ENCODE measurements at places on chromosomes 2 and 18.

DNA sequence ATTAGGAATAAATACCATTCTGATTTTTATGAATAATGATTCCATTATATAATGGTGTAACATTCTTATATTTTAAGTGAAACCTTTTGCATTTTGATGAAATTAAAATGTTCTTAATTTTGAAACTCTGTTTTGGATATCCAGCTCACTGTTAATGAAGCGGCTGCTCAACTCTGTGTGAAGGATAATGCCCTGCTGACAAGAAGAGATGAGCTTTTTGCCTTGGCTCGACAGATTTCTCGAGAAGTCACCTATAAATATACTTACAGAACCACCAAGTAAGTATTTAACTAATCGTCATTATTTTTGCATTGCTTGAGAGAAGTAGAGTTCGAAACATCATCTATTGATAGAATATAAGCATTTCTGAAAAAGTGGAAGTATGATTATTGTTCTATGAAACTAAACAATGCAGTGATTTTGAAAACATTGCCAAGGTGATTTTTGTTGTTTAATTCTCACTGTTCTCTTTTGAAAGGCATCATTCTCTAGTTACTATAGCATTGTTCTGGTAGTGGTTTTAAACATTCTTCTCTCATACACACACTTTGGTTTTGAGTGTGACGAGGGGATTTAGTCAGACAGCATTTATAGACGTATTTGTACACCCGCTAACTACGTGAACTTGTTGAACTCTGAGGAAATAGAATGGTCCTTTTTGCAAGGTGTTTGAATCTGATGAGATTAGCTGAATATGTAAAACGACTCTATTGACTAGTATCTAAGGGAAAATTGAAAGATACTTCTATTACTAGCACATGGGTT lies 21.5 kb downstream of the NAB1 start:
- DNase-seq = no peak

- no peak for DNase-seq
Measured at GRCh38 chr2:174924061-174924693, 81.0 kb downstream of the CHN1 start.

DNA sequence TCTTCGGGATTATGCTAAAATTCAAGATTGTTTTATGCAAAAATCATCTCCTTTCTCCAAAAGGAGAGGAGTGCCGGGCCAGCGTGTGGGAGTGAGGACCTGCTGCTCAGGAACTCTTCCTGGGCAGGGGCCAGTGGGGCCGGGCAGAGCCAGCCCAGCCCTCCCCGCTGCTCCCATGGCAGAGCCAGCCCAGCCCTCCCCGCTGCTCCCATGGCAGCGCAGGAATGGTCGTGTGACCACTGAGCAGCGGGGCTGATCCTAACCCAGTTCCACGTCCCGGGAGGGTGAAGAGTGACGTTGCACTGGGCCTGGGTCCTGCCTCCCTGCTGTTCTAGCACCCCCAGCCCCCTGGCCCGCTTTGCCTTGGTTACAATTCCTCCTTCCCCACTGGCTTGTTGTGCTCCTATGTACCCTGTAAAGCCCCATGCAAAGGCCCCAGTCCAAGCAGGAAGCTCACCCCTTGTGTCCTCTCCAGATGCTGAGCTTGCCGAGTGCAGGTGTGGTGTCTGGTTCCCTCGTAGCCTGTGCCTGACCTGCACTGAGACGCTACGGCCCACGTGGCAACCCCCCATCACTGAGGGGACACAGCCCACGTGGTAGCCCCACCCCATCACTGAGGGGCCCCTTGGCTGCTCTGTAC lies 11.4 kb upstream of the NEU4 start:
- peak; percentile 6 for DNase-seq

- DNase-seq = no peak
Measured at GRCh38 chr2:216039918-216040317, 26.6 kb upstream of the MREG start.

DNA sequence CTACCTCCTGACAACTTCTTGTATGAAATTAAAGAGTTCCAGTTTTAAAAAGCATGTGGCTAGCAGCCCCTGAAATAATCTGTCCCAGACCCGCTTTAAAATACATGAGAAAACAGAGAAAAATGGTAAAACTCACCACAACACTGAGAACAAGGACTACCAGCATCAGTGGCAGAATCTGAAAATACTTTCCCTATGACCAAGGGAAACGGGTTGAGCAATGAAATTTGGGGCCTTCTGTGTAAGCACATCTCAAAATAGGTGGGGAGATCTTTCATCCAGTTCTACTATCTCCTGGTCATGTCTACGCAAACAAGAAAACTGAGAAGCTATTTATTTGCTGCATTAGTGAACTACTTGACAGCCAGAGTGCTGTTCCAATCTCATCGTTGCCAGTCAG lies 172.3 kb downstream of the LNPK start:
- DNase-seq = no peak

DNA sequence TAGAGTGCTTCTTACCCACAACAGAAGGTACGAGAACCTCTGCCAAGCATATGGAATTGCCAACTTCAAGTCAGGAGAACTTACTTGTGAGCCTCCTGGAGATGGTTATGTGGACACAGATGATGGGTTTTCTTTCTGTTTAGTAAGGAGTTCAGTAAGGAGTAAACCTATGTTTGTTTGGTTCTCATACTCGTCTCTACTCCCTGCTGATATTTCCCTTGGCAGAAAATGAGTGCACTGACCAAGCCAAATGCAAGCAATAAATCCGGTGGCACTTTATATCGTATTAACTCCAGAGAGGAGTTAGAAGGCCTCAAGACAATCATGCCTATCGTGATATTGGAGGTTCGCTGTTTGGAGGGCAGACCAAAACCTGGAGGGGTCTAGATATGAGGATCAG lies 83.2 kb upstream of the CYP1B1 start:
- DNase-seq = no peak

- DNase-seq = peak; percentile 39
Measured at GRCh38 chr2:59025157-59025757, 784.1 kb upstream of the FANCL start.

- DNase-seq = no peak
Measured at GRCh38 chr2:25286025-25286400, 55.7 kb downstream of the DNMT3A start.

DNA sequence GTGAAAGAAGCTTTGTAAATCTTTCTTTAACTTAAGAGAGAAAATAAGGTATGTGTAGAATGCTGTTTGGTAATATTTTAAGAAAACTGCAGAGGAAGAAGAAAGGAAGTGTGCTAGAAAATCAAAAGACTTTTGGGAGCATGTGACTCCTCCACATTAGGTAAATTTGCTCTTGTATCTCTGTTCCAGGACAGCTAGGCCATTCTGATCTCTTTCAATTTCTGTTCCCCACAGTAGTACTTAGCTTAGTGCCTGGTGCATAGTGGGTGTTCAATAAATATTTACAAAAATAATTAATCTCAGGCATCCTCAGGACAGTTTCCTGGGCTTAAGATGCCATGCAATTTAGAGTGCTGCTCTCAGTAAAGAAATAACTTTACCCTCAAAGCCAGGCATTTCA lies 105.0 kb downstream of the GPD2 start:
- no peak for DNase-seq
